EH (cell line): ENCODE measurements at places on chromosomes 11 and 22.
A peak's percentile ranks its signal among the peaks of the same experiment; 100 is the strongest.

- DNase-seq = no peak
Measured at GRCh38 chr11:2173761-2174160, 2.1 kb upstream of the TH start.

- no peak for DNase-seq
Measured at GRCh38 chr22:39223091-39223710, 21.6 kb downstream of the PDGFB start.

- DNase-seq = peak; percentile 59
Measured at GRCh38 chr11:126669416-126669815, 313.9 kb downstream of the ST3GAL4 start.

- DNase-seq = peak; percentile 70
Measured at GRCh38 chr11:117523680-117524079, 196.0 kb downstream of the CEP164 start.

DNA sequence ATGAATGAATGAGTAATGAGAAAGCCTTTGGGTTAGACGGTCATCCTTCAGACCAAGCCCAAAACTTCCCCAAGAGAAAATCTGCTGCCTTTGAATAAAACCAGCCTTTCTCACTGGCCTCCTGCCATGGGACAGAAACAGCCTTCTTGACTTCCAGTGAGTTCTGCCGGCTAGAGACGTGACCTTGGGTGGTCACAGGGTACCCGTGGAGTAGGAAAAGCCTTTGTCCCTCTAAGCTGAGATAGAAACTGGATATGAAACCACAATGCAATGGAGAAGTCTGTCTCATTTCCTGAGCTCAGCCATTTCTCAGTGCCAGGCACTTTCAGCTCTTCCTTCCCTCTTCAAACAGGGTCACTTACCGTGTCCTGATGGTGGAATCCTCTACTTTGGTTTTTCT, 21.2 kb upstream of the YWHAH start:
- peak; percentile 41 for DNase-seq

DNA sequence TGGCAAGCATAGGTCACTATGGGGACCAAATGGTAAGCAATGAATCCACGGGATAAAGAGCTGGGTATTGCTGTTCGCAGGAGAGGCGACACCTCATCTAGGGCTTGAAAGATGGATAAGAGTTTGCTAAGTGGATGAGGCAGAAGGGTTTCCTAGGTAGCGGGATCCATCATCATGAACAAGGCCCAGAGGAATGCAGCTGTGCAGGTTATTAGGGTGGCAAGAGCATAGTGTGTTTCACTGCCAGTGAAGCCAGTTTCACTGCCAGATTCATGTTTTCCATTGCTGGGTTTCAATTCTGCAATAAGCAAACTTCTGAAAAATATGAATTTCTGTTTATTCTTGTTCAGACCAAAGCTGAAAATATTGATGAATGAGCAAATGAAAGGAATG, 27.2 kb downstream of the WEE1 start:
- no peak for DNase-seq

GRCh38 chr11:74685905-74686304, 45.3 kb downstream of the CHRDL2 start:
- no peak for DNase-seq

DNA sequence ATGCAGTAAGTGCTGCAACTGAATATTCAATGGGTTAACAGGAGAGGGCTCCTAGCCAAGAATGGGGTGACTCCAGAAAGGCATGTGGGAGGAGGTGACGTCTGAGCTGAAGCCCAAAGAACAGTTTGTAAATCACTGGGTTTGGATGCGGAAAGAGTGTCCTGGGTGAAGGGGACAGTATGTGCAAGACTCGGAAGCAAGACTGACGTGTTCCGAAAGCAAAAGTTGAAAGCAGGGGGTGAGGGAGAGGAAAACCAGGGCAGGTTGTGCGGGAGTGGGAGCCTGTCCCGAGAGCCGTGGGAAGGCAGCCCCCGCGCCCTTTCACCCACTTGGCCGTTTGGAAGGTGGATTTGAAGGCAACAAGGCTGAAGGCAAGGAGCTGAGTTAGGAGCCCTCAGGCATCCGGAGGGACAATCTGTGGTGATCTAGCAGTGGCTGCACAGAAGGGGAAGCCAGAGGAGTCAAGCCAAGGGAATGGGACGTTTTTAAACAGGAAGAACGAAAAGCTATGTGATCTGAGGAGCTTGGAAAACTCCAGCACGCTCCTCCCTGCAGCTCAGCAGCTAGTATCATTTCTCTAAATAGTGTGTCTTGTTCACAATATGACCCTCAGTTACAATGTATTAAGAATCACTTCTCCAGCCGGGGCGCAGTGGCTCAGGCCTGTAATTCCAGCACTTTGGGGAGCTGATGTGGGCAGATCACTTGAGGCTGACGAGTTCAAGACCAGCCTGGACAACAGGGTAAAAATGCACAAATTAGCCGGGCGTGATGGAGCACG, 7.7 kb downstream of the SLC25A18 start:
- peak; percentile 92 for DNase-seq

DNA sequence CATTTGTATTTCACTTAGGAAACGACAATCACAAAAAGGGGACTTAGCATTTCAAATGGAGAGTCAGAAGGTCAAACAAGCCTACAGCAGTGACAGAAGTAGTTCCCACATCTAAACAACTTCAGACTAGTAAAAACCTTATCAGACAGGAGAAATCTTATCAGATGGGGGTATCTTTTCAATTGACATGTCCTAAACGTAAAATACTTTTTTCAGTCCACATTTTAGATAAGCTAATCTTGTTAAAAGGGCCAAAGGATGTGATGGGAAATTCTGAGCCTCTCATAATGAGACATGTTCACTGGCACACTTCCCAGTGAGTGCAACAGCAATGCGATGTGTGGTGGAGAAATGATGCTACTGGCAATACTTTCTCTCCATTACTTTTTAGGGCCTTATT, 2.4 kb downstream of the MAPK1 start:
- peak; percentile 89 for DNase-seq

- DNase-seq = no peak
Measured at GRCh38 chr11:118771547-118772288, 19.2 kb downstream of the DDX6 start.

DNA sequence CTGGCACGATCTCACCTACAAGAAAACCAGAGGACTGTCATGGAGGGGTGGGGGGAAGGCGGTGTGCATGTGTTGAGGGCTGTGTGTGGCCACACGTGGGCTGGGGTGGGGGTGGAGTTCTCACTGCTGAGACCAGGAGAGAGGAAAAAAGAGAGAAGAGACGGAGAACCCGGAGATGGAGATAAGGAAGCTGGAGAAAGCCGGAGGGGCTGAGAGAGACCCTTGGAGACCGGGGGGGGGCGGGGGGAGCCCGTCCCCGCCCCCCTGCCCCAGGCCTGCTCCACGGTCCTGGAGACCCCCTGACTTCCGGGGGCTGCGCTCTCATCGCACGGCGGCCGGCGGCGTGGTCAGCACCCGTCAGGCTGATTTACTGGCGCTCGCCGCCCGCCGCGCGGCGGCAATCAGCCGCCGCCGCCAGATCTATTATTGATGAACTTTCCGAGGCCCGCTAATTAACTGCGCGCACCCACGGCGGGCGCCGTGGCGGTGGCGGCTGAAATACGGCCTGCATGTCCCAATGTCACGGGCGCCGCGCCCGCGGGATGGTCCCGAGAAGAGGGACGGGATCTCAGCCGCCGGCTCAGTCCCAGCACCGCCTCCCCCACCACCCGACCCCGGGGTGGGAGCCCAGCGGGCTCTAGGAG, 187.4 kb downstream of the MN1 start:
- no peak for DNase-seq

- DNase-seq = no peak
Measured at GRCh38 chr11:73916435-73916834, 34.4 kb upstream of the DNAJB13 start.

- no peak for DNase-seq
Measured at GRCh38 chr11:2801711-2802388, 83.7 kb downstream of the CDKN1C start.

DNA sequence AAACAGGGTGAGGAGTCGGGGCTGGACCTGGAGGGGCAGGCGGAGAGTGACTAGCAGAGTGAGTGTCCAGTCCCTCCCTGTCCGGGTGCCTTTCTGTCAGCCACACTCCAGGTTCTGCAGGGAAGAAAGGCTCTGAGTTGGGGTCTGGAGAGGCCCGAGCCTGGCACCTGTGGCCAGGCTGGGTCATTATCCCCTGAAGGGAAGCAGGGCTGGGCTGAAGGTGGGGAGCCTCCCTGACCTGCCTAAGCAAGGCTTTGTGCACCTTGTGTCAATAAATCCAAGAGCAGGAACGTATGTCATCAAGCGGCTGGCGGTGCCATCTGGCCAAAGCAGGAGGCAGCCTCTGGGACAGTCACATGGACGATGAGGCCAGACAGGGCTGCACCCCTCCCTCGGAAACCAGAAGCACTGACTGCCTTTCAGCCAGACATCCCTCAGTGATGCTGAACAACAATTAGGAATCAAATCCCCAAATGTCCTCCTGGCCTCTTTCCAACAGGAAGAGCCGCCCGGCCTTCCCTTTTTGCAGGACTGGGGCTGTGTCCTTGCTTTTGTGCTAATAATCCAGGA, 73.9 kb upstream of the FGF3 start:
- no peak for DNase-seq

- DNase-seq = no peak
Measured at GRCh38 chr11:57978686-57979531, 44.8 kb upstream of the OR9Q1 start.

- DNase-seq = peak; percentile 77
Measured at GRCh38 chr11:122601141-122602125, 54.1 kb upstream of the UBASH3B start.

DNA sequence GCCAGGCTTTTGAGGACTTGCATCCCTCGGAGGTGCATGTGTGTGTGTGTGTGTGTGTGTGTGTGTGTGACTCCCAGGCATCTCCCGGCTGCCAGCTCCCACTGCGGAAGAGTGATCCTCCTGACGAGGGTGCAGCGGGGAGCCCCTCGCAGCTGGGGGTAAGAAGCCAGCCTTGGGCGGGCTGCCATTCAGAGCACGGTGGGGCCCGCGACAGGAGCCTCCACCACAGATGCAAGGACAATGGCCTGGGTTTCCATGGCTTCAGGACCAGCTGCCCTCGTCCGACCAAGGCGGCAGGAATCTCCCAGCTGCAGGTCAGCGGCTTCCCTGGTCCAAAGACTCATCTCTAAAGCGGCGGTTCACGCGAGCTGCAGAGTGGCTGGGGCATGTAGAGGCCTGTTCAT, 908.5 kb downstream of the BRD1 start:
- no peak for DNase-seq

DNA sequence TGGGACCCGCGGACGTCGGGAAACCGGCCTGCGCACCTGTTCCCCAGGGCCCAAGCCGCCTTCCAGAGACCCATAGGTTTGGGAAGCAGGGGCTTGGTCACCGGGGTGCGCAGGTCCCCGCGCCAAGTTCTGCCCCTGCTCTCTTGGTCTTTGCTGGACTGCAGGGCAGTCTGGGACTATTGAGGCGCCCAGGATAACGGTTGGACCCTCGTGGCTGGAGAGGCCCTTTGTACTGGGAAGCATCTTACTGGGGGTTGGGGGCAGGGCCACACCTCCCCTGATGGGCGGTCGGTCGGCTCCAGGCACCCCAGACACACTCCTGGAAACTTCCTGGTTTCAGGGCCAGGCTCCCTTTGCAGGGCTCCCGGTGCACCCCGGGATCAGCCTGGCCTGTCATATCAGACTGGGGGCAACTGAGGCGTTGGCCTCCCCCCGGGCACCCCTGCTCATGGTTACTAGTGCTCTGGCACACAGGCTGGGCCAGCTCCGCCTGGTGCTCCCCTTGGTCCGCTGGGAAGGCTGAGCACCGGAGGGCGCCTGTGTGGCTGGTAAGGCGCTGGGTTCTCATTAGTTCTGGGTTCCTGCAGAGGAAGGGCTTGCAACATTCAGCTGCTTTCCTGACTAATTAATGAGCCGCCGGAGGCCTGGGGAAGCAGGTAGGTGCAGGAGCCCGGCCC, 1250.5 kb downstream of the BRD1 start:
- no peak for DNase-seq

DNA sequence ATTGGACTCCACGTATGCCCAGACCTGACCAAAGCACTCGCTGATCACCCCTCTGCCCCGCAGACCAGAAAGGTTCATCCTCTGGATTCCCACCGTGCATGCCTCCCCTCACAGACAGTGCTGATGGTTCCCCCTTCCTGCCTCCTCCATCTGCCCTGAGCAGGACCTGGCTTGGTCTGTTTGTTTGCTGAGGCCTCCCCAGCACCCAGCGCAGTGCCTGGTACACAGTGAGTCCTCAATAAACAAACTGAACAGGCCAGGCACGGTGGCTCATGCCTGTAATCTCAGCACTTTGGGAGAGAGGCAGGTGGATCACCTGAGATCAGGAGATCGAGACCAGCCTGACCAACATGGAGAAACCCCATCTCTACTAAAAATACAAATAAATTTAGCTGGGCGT, 23.7 kb upstream of the RPS3 start:
- no peak for DNase-seq

- peak; percentile 52 for DNase-seq
Measured at GRCh38 chr11:128448200-128448886, 139.0 kb downstream of the ETS1 start.

DNA sequence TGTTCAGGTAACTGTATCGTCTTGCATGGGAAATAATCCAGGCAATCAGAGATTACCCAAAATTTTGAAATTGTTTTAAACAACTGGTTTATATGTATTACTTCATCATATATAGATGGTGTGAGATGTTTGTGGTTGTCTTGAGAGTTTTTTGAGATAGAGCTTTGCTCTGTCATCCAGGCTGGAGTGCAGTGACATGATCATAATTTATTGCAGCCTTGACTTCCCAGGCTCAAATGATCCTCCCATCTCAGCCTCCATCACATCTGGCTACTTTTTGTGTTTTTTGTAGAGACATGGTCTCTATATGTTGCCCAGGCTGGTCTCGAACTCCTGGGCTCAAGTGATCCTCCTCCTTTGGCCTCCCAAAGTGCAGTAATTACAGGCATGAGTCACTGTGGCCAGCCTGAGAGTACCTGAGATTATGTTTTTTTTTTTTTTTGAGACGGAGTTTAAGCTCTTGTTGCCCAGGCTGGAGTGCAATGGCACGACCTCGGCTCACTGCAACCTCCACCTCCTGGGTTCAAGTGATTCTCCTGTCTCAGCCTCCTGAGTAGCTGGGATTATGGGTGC, 11.5 kb downstream of the CTNND1 start:
- no peak for DNase-seq

DNA sequence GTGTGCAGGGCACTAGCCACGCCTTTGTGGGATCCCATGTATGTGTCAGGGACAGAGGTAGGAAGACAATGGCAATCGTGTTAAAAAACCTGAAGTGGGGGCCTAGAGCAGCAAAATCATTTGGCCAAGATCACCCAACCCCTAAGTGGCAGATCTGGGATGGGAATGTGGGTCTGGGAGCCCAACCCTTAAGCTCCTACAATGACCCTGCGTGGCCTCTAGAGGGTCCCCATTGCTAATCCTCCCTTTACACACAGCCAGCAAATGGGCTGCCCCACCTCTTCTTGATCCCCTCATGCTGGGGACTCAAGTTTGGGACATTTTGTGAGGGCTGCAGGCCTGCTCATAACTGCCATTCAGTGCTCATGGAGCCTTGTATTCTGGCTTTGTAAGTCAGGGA, 73.2 kb upstream of the SUSD2 start:
- DNase-seq = no peak

DNA sequence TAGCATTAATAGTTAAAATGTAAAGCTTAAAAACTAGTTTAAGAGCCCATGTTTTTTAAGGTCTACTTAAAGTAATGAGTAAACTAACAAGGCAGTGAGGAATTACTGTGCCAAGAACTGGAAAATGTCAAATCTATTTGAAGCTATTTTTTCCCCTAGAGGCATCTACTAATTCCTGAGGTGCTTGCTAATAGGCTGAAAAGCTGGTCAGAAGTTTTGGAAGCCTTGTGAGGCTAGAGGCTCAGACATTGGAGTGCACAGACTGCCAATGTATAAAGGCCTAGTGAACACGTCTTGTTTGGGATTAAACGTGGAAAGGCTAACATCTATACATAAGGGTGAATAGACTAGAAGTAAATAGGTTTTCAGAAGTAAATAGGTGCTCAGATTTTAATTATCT, 136.5 kb upstream of the C11orf87 start:
- DNase-seq = no peak
